Urothelium cell line (cell line): ENCODE measurements at places on chromosomes 4 and X.

DNA sequence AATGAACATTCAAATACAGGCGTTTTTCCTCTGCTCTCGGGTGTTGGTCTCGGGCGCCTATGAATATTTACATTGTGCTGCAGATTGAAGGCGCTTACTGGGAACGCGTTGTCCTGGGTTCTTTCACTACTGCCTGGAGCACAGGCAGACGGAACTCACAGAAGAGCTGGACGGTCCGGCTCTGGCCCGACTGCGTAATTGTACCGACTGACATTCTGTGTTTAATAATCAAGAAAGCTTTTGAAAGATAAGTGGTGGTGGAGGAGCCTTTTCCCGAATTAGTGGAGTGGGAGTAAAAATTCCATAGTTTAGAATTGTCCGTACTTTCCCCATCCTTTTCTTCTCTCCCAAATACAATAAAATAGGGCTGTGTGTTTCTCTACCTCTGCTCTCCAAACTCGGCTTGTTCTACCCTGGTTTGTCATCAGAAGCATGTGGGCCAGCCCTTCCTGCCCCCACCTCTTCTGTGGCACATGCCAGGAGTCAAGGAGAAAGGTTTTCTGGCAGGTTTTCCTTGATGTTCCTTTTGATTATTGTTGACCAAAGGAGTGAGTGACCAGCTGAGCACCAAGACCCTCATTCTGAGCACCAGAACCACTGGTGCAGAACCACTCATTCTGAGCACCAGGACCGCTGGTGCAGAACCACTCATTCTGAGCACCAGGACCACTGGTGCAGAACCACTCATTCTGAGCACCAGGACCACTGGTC lies 2.3 kb downstream of the FHDC1 start:
- DNase-seq, result no peak

DNA sequence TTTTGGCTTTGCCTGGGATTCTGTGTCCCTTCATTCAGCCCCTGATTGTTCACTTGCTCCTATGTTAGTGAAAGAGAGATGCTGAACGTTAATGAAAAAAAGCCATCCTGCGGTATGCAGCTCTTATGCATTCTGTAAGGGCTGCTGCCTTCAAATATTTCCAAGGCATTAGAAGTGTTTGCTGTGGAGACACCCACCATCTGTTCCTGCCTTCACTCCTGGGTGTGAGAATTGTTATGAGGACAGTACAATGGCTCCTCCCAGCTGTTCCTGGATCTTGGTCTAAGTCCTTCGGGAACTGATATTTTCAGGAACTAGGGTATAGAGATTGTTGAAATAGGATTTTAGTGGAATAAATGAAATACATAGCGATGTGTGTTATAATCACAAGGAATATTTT lies 427.1 kb upstream of the FAM47C start:
- DNase-seq, result no peak

DNA sequence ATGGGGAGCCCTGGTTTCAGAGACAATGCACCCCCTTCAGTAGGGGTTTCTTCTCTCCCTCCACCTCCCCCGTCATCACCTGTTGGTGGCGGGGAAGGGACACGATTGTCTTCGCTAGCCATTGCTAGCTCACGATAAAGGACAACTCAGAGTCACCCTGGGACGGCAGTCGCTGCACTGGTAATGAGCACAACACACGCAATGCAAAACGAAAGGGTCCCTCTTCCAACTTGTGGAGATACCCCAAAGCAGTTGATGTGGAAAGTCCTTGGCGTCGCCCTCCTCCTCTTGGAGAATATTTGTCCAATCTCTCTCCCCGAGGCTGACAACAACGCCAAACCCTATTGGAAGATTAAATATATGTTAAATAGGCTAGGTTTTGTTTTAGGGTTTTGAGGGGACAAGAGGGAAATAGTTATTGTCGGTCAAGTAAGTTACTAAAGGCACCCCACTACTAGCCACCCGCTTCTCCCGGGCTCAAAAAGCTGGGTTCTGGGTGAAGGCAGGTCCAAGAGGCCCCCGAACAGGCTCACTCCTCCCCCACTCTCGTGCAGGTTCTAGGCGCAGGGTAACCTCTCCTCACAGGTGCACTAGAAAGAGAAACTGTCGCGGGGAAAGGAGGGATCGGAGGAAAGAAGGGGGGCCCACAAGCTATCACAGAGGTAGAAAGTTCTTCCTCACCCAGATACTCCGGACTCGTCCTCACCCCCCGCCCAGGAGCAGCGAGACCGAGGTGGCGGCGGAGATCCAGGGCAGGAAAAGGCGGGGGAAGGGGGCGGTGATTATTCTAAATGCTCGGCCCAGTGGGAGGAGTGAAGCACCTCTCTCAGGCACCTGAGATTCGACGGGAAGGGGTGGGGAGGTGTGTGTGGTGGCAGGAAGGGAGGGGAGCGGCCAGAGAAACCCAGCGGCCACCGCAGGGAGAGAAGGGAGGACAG lies at the start of gene LRBA:
TSS of gene LRBA (minus strand) at position 764 of the 938 bp plus-strand sequence. CDS start at position 122, 642 bp downstream.
- peak; percentile 79 for DNase-seq

- no peak for DNase-seq
Observed at GRCh38 chrX:139969286-139969685, 4.0 kb upstream of the CXorf66 start.

DNA sequence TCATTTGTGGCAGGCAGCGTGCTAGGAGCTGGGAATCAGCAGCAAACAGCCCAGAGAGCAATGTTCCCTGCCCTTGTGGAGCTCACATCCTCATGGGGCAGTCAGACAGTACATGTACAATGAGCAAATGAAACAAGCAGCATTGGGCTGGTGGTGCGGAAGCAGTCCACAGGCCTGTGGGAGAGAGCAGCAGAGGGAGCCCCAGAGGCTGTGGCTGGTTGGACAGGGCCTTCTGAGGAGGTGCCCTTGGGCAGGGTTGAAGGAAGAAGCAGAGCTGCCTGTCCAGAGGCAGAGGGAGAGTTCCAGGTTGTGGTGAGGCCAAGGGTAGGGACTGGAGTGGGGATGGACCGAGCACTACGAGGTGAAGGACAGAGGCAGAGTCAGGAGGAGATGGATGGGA lies 22.5 kb downstream of the MMGT1 start:
- DNase-seq, result no peak

- no peak for DNase-seq
Observed at GRCh38 chr4:27836523-27836922, 975.9 kb downstream of the STIM2 start.
